Lower lobe of right lung (tissue), 2 donors: ENCODE measurements at places on chromosomes 2 and 18. TPM values are rescaled to one million over a fixed set of nuclear protein-coding genes. Genes with fewer than 3 reads are reported as not detected.
A peak's percentile ranks its signal among the peaks of the same experiment; 100 is the strongest.

The NPPC gene
- not detected for total RNA-seq

The MYOM1 gene
- total RNA-seq: 5.0 TPM

The KCNE4 gene
- 1.2 TPM for total RNA-seq

DNA sequence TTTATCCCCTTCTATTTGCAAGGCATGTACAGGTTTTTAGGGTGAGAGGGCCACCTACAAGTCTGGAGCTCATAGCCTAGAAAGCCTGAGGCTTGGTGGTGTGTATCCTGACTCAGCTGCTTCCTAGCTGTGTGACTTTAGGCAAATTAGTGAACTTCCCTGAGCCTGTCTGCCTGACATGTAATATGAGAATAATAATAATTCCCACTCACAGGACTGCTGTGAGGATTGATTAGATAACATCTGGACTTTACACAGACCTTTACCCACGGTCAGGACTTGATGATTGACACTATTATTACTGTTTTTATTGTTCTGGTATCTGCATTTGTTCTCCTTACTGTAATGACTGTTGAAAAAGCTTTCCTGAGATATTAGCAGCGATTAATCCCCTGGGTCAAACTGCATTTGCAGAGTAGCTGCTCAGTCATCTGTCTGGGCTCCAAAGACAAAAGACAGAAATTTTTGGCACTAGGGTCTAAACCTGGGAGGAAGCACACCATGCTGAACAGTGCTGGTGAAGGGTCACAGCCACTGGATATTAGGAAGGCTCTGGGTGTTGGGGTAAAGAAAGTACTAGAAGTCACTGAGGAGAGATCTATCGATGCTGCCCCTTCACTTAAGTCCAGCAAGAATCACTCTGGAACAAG lies 276.5 kb upstream of the FN1 start:
- no peak for DNase-seq

DNA sequence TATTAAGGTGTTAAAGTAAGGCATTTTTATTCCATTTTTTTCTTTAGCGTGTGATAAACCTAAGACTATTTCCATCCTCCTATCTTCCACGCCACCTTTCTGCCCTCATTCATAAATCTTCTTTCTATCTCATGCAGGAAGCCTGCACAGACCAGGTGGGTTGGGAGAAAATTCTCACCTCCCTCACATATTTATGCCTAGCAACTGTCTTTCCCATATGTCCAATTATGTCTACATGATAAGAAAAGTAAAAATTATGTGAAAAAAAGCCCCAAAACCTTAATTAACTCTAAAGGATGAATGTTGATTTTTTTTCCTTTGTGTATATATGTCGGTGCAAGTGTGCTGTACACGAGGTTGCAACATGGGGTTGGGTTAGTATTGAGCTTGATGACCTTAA lies 225.6 kb upstream of the GCFC2 start:
- no peak for DNase-seq

- DNase-seq: no peak
These were observed 66.2 kb downstream of the HS1BP3 start for GRCh38 chr2:20584399-20585358.

DNA sequence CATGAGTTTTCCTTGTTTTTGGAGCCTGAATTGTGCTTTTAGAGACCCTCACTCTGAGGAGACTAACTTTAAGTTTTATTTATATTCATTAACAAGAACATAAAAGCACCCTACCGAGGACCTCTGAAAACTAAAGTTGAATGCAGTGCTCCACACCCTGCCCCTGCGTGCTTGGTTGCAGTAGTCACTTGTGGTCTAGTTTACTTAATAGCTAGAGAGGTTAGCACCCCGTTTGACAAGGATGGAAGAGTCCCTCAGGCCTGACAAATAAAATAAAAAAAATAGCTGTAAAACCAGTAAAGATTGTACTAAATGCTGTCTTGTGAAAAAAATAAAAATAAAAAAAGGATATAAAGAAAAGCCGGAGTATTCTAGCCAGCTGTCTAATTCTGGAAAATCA lies 395.2 kb downstream of the MTX2 start:
- no peak for DNase-seq

DNA sequence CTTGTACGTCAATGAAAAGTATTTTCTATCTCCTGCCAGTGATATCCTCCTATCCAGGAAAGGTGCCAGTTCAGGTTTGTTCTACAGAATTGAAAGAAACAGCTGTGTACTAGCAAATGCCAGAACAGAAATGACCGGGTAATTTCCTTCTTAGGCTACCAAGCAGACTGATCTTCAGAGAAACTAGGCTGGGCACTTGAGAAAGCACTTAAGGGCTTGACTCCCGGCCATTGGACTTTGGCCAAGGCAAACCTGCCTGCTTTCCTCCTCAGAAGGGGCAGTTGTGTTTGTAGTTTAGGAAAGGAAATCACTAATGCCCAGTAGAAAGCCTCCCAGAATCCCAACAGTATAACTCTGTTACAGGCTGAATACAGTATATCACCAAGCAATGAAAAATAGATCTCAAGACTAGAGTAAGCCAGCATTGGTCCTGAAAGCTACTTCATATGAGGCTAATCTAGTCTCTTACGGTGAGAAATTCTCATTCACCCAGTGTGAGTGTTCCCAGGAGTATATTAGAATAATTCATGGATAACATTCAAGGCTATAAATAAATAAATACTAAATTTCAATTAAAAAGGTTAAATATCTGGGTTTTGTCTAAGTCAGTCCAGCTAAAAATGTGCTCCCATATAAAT lies 43.0 kb upstream of the COL5A2 start:
- DNase-seq: peak; percentile 75

DNA sequence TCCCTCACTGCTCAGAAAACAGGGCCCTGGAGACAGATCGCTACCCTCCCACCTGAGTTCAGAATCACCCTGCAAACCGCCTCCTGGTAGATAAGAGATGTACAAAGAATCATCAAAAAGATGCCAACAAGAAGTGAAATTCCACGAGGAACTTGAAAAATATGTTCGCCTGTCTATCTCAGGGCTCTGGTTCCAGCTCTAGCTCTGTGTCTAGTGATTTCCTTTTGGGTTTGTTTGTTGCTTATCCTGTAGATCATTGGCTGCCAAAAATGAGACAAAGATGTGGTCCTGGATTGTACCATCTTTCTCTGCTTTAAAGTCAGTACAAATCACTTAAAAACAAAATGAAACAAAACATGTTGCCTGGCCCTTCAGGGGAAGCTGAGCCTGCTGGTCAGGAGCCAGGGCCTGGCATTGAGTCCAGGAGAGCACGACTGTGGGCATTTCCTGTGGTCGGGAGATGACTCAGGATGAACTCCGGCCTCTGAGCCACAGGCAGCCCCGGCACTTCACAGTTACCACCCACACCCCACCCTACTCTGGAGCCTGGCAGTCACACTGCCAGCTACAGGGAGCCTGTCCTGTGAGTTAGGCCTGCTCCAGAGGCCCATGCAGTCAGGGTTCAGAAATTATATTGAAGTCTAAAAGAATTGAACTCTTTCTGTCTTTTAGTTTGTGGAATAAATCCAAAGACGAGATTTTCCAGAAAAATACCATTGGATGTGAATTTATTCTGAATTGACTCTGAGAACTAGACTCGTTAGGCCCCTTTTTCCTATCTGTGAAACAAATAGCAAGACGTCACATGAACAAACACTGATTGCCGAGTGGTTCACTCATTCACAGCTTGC lies 8.0 kb upstream of the ITGB6 start:
- DNase-seq: peak; percentile 81

GRCh38 chr2:238267341-238267710 lies 21.1 kb downstream of the PER2 start:
- no peak for DNase-seq

- no peak for DNase-seq
These were observed 28.4 kb downstream of the ADCYAP1 start for GRCh38 chr18:933082-933481.

DNA sequence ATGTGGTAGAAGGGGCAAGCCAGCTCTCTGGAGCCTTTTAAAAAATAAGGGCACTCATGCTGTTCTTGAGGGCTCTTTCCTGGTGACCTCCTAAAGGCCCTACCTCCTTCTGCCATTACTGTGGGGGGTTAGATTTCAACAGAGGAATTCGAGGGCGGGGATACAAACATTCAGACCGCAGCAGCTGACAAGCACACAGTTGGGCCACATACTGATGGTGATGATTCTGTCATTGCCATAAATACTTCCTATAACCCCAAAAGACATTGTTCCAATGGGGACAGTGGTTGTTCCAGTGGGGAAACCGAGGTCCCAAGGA lies 67.0 kb downstream of the TSHZ1 start:
- DNase-seq: no peak
